ENCODE measurements at places on chromosomes 7 and 10.

DNA sequence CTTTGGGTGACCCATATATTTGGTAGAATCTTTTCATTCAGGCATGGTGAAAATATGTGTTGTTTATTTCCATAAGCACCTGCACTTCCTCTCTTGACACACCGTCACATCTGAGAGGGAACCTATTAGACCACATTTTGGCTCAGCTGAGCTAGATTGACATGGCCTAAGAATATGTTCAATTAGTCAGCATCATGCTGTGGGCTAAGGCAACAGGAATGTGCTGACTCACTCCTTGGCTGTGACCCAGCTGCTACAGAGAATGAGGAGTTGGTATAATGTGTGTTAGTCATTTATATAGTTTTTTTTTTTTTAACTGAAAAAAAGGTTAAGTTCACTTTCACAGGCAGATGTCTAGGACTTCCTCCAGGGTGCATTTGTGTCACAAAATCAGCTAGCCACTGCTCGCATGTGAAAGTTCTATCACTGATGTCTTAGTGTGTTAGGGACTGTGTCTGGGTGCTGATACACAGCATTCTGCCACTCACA, 180.6 kb downstream of the SEMA3E start:
- DNase-seq, result peak; percentile 97

GRCh38 chr7:131004371-131004770, 270.4 kb upstream of the KLF14 start:
- no peak for DNase-seq

DNA sequence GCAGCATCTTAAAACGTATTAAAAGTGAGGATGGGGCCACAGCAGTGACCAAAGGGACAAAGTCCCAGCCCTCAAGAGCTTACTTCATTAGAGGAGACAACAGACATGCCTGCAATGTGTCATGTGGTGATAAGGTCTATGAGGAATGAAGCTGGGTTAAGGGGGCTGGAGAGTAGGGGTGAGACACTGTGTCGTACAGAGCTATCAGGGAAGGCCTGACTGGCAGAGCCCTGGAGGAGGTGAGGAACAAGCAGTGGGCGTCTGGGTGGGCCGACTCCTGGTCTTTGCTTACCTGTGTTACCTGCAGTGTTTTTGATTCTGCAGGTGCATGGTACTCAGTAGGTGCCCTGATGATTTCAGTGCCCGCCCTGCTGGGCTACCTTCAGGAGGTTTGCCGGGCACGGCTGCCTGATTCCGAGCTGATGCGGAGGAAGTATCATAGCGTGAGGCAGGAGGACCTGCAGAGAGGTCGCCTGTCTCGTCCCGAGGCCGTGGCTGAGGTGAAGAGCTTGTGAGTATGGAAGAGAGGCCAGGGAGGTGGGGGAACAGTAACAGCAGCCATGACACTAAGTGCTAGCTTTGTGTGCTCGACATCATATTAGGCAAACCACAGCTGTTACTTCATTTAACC, 7.6 kb downstream of the ZFYVE27 start:
- DNase-seq, result no peak

- DNase-seq, result no peak
These were observed 12.6 kb downstream of the LEP start for GRCh38 chr7:128253701-128254100.

DNA sequence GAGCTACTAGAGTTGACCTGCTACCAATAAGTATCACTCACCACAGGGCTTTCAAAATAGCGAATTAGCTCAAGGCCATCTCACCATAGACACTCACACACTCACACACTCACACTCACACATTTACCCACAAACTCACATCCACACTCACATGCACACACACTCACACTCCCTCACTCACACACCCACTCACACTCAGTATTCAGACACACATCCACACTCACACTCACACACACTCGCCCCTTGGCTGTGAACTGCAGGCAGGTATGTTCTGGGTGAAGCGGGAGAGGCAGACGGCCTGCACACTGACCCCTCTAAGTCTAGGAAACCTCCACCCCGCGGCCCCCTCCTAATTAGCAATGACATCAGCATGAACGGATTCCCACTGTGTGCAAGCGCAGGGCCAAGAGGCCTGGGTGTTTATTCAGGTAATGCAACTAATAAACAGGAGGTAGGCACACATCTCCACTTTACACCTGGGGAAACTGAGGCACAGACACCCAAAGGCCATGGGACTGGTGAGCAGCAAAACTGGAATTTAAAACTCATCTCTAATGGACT, 94.6 kb downstream of the ADARB2 start:
- DNase-seq, result no peak

GRCh38 chr10:4704034-4704545, 121.9 kb upstream of the AKR1E2 start:
- DNase-seq, result peak; percentile 99

GRCh38 chr10:76972541-76972940, 665.1 kb downstream of the KCNMA1 start:
- no peak for DNase-seq

DNA sequence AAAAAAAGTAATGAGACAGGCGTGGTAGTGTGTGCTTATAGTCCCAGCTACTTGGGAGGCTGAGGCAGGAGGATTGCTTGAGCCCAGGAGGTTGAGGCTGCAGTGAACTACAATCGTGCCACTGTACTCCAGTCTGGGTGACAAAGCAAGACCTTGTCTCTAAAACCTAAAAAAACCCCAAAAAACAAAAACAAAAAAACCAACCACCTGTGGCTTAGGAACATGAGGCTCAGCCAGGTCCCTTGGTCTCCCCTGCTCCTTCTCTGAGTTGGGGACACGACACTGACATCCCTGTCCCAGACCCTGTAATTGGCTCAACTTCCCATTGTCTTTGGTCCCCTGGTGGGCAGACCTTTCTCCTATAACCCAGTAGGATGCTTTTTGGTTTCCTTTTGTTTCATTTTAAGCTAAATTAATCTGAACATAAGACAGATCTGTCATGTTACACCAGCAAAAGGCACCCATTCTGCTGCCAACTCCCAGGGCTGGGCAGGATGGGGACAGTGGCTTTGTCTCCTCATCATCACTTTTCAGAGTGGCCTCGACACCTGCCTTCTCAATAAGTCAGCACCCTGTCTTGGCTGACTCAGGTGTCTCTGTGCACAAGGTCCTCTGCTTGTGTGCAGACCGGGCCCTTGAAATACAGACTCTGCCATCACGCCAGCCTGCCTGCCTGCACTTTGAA, 74.4 kb downstream of the MYL10 start:
- DNase-seq, result no peak

GRCh38 chr7:85119934-85120333, 66.9 kb downstream of the SEMA3D start:
- DNase-seq, result no peak

DNA sequence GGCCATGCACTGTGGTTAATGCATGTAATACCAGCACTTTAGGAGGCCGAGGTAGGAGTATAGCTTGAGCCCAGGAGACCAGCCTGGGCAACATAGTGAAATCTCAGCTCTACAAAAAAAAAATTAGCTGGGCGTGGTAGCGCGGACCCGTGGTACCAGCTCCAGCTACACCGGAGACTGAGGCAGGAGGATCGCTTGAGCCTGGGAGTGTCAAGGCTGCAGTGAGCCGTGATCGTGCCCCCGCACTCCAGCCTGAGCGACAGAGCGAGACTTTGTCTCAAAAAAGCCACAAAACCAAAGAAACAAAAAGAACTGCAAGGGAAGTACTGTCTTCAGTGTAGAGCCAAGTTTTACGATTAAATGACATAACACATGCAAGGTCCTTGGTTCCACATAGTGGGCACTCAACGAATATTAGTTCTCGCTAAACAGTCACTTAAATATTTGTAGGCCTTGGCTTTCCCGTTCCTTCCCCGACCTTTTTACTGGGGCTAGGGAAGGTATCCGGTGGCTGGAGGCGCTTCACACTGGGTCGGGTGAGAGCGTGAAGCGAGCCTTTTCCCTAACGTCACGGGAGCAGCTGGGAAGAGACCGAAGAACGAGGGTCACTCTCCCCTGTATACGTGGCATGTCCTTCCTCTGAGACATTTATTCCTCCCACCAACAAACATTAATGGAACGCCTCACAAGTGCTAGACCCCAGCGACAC, 993 bp upstream of the SND1 start:
- no peak for DNase-seq

GRCh38 chr10:5595095-5595494, 70.3 kb downstream of the CALML3 start:
- no peak for DNase-seq

DNA sequence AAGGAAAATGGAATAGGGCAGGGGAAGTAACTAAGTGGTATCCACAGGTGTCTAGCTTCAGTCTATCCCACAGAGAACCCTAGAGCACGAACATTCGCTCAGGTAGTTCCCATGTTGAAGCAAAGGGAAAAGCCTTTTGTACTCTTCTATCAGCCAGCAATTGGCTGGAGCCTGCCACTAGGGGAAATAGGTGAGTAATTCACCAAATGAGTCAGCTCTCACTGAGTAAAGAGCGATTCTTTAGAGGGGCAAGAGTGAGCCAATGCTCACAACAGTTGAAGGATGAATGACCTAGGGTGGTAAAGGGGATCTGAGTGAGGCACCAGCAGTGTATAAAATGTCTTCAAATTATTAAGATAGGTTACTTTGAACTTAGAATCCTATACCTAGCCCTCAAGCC, 94.1 kb upstream of the ZNF800 start:
- no peak for DNase-seq

DNA sequence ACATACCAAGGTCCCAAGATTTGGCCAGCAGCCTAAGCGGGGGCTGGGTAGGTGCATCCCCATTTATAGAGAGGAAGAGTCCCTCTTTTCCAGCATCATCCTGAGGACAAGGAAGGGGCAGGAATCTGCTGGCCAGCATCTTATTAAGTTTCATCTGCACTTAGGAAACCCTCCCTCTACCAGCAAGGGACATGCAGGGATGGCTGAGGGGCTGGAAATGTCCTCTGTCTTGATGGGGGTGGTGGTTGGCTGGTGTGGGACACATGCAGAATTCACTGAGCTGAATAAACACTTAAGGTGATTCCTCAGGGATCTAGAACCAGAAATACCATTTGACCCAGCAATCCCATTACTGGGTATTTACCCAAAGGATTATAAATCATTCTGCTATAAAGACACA, 42.1 kb downstream of the NOD1 start:
- DNase-seq, result no peak

DNA sequence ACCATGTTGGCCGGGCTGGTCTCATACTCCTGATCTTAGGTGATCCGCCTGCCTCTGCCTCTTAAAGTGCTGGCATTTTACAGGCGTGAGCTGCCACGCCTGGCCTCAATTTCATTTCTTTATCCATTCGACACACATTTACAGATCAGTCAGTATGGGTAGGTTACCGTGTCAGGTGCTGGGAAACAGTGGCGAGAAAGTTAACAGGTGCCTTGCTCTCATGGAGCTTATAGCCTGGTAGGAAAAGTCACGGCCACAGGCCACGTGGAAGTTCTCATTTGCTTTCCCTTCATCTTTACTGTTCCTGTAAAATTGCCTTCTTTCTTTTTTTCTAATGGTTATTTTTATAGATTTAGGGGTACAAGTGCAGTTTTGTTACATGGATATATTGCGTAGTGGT, 2.6 kb upstream of the CAMK1D start:
- no peak for DNase-seq

GRCh38 chr10:77592946-77593636, 44.5 kb downstream of the KCNMA1 start:
- peak; percentile 82 for DNase-seq

- DNase-seq, result no peak
These were observed 180.1 kb downstream of the NEURL1 start for GRCh38 chr10:103673606-103674005.

DNA sequence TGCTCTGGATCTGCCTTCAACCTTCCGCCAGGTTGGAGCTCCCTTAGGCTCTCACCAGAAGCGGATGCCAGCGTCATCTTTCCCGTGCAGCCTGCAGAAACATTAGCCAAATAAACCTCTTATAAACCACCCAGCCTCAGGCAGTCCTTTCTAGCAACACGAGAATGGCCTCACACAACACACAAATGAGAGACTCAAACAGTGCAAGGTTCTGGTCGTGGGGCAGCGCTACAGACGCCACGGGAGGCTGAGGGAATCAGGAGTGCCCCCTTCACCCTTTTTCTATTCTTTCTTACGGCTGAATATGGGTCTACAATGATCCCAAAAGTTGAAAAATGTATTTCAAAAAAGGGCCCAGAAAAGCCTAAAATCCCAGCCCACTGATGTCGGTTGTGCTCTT, 96.4 kb downstream of the FOXL3 start:
- no peak for DNase-seq

- no peak for DNase-seq
These were observed 25.8 kb downstream of the STEAP1 start for GRCh38 chr7:90180011-90180585.

GRCh38 chr7:158064631-158065030, 523.0 kb downstream of the PTPRN2 start:
- no peak for DNase-seq

- no peak for DNase-seq
These were observed 124.3 kb downstream of the KLF6 start for GRCh38 chr10:3660753-3661152.

GRCh38 chr10:14545827-14546226, 215.1 kb upstream of the FRMD4A start:
- DNase-seq, result no peak

GRCh38 chr10:30821261-30821993, 191.9 kb upstream of the LYZL2 start:
- DNase-seq, result no peak

- no peak for DNase-seq
These were observed 719.0 kb downstream of the GRM8 start for GRCh38 chr7:126533715-126534114.

- no peak for DNase-seq
These were observed 113.5 kb downstream of the COL13A1 start for GRCh38 chr10:69915215-69915560.

GRCh38 chr7:29435167-29435566, 128.5 kb upstream of the PRR15 start:
- no peak for DNase-seq

GRCh38 chr10:32795598-32796183, 162.3 kb downstream of the ITGB1 start:
- DNase-seq, result no peak

DNA sequence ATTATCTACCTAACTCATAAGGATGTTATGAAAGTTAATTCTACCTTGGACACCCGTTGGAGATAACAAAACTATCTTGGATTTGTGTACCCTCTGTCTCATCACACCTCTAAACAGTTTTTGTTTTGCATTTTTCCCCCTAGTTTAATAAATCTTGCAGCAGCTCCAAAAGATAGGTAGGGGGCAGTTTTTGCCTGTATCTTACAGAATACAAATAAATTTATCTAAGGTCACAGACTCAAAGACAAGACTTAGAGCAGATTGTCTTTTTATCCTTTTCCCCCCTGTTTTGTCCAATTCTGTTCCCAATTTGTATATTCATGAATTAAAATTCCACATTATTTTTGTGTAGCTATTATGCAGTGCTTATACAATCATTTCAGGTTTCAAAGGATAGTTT, 5.0 kb upstream of the SORCS1 start:
- no peak for DNase-seq

GRCh38 chr7:2734751-2735571, 47.0 kb downstream of the AMZ1 start:
- DNase-seq, result no peak

DNA sequence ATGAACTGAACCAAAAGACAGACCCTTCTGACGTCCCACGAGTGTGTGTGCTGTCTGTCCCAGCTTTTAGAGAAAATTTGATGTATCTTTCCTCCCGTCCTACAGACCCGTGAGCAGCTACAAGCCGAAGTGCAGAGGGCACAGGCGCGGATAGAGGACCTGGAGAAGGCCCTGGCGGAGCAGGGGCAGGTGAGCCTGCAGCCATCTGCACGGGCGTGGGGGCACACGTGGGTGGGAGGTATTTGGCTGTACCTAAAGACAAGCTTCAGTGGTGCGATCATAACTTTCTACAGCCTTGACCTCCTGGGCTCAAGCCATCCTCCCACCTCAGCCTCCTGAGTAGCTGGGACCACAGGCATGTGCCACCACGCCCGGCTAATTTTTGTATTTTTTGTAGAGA, 41.7 kb upstream of the DPYSL4 start:
- no peak for DNase-seq

All from epithelial cell of prostate (primary cell).